ENCODE measurements at places on chromosomes 7 and 10.

DNA sequence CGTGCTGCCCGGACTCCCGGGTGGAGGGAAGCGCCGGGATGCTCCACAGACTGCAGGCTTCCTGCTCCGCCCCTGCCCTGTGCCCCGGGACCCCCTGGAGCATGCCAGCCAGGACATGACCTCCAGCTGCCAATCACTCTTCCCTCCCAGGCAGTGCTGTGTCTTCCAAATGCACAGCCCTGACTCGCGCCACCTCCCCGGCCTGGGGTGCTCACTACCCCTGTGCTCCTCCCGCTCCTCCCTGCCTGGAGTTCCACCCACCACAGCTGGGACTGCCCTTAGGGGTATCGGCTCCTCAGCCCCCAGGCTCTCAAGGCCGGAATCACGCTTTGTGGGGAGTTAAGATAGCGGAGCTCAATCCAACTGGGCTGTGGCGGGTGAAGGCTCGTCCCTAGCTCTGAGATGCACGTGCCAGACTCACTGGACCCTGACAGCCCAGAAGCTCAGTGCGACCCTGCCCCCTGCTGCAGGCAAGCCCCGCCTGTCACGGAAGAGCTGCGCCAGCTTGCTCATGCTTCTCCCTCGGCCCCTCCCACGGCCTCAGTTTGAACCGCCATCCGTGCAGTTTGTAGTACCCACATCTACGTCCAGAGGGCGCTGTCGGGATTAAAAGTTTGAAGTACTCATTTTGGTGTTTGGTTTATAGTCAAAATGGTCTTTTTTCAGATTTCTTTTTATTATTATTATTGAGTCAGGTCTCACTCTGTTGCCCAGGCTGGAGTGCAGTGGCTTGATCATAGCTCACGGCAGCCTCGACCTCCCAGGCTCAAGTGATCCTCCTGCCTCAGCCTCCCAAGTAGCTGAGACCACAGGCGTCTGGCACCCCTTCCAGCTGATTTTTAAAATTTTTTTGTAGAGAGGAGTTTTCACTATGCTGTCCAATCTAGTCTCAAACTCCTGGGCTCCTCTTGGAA is 142.5 kb upstream of the TCERG1L start:
- peak; percentile 60 for DNase-seq

GRCh38 chr10:129223363-129223762 is 243.7 kb upstream of the MGMT start:
- DNase-seq = no peak

- DNase-seq = no peak
Observed at GRCh38 chr10:26804418-26805393, 56.1 kb downstream of the ABI1 start.

- no peak for DNase-seq
Observed at GRCh38 chr10:75836064-75836463, 404.6 kb downstream of the LRMDA start.

- no peak for DNase-seq
Observed at GRCh38 chr10:33032654-33033151, 74.7 kb upstream of the ITGB1 start.

DNA sequence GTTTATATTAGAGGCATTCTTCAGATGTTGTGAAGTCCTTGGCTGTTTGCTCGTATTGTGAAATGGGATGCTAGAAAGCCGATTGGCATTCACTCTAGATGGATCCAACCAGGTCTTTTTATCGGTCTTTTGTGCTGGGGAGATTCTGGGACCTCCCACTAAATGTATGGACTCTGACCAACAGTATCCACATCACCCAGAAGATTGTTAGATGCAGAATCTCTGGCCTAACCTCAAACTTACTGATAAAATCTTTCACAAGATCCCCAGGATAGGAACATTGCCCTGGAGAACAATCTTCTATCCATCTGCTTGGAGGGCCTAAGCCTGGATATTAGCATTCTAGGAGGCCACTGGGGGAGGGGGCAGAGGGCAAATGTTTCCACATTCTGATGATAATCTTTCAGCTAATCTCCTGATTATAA is 160.9 kb downstream of the PLXDC2 start:
- no peak for DNase-seq

DNA sequence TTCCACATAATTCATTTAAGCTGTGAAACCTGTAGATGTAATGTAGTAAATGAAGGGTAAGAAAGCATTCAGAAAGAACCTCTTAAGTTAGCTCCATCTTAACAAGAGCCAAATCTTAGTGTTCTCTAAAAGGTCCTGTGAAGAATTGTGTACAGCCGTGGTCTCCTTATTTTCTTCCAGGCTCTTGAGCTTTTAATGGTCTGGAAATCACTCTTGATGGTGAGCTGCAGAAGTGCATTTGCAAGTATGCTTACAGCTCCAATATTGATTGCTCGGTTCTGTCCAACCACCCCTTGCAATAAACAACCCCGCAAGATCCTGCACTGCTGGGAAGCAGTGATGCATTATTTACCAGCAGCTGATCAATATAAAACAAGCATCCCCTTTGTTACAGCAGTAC is 690.8 kb upstream of the FZD8 start:
- DNase-seq = no peak

DNA sequence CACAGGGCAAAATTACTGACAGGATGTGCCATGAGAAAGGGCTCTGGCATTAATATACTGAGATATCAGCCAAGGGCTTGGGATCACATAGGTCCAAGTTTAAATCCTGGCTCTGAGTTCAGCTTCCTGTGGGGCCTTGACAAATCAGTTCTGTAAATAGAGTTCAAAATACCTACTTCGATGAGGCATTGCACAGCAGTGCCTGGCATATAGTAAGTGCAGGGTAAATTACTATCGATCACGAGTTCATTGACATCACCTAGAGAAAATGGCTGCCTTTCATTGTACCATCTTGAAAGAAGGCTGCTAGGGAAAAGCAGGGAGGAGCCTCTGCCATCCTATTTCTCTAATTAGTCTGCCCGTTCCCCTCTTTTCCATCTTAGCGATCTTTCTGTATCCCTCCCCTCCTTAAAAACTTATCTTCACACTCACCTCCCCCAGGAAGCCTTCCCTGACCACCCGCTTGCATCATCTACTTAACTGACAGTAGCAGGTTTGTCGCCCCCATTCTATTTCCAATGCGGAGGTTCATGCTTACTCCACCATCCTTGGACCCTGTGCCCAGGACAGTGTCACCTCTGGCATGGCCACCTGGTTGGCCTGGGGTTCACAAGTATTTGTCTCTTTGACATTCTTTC is 124.5 kb downstream of the C10orf105 start:
- DNase-seq = no peak

GRCh38 chr10:52961323-52961722 is 188.7 kb upstream of the MBL2 start:
- no peak for DNase-seq

- DNase-seq = no peak
Observed at GRCh38 chr10:127452568-127452967, 96.5 kb upstream of the NPS start.
